WERI-Rb-1 (cell line): ENCODE measurements at places on chromosomes 2 and 18.

DNA sequence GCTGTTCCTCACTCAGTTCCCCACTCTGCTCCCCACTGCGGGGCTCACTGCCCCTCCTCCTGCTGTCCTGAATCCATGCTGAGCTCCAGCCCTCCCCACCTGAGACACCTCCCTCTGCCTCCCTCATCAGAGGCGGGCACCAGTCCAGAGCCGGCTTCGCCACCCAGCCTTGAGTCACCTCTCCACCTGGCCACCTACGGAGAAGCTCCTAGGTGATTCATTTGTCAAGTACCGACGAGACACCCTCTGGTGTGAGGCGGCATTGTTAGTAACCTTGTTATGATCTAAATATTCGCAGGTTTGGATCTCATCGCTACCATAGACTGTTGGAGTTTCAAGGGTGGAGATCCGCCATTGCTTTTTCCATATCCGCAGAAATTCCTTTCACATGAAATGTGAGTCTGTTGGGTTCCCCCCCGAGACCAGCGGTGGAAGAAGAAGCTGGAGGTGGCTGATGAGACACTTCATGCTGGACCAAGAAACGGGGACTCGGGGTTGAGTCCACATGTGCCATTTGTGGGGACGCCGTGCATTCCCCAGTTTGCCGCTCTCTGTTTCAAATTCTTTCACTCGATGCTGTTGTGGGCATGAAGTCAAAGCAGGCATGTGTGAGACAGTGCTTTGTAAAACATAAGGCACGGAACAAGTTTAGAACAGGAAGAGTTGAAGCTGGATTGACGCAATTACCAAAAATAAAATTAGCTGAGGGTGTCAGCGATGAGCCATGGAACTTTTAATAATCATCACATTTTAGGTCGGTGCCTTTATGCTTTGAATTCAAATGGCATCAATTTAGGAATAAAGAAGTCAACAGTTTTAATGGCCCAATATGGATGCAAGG, 259.8 kb upstream of the HDAC4 start:
- DNase-seq, result no peak

GRCh38 chr2:227480528-227480927, 8.6 kb downstream of the AGFG1 start:
- DNase-seq, result no peak

DNA sequence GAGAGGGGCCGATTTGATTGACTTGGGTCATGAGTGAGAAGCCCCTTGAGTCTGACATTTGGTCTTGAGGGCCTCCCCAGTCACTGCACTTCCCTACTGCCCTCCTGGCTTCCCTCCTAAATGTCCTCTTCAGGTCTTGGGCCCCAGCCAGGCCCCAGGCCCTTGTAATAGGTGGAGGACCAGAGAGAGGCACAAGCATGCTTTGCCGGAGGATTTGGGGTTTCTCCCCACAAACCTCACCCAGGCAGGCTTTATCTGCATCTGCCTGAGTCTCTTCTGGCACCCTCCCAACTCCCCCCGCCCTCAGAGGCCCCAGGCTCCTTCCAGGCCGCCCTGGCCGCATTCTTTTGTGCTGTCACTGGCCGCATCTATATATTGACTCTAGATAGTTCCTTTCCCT, 270.7 kb downstream of the HAUS1 start:
- DNase-seq, result no peak

- no peak for DNase-seq
These were observed 57.5 kb upstream of the TMEM178A start for GRCh38 chr2:39608263-39608575.

GRCh38 chr2:3040496-3041140, 337.0 kb downstream of the EIPR1 start:
- DNase-seq, result no peak

GRCh38 chr18:65768120-65768778, 17.4 kb downstream of the CDH7 start:
- DNase-seq, result no peak

DNA sequence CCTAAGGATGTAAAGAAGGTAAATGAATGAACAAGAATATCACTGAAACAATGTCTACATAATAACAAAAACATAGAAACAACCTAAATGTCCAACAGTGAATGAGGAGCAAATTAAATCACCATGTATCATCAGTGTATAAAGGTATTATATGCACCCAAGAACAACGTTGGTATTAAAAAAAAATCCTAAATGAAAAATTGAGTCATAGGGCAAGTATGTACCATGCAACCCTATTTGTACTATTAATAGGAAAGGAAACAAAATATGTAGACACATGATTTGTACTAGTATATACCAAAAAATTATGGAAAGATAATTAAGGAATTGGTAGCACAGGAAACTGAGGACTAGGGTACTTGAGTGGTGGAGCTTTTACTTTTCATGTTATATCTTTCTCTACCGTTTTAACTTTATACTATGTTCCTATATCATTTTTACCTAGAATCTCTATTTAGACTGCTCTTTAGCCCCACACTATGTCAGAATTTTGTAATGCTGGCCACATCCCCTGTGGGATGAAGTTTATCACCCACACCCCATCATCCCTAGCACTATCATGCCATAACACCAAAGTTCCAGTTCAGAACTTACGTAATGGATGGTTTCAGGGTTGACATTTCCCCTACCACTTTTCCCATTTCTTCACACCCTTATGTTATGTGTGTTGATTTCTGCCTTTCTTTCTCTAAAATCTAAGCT, 25.6 kb downstream of the IKZF2 start:
- DNase-seq, result no peak

GRCh38 chr2:9992427-9993187, 41.1 kb downstream of the GRHL1 start:
- no peak for DNase-seq

DNA sequence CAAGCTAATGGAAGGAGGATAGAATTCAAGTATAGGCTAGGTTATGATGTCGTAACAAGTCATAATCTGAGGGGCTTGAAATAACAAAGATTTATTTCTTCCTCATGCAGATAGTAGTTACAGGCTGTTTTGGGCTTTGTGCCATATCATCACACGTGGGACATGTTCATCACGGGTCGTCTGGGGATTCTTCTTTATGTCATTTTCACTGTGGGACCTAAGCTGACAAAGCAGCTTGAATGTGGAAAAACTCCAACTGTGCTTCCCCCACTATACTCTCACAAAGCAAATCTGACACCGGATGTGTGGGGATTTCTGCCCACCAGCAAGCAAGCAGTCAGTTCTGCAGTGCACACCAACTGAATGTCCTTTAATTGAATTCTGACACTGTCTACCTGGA, 124.8 kb downstream of the LTBP1 start:
- no peak for DNase-seq

- peak; percentile 36 for DNase-seq
These were observed 25.9 kb downstream of the HS1BP3 start for GRCh38 chr2:20624884-20625485.

GRCh38 chr2:235170536-235171521, 219.0 kb downstream of the SH3BP4 start:
- DNase-seq, result peak; percentile 29

DNA sequence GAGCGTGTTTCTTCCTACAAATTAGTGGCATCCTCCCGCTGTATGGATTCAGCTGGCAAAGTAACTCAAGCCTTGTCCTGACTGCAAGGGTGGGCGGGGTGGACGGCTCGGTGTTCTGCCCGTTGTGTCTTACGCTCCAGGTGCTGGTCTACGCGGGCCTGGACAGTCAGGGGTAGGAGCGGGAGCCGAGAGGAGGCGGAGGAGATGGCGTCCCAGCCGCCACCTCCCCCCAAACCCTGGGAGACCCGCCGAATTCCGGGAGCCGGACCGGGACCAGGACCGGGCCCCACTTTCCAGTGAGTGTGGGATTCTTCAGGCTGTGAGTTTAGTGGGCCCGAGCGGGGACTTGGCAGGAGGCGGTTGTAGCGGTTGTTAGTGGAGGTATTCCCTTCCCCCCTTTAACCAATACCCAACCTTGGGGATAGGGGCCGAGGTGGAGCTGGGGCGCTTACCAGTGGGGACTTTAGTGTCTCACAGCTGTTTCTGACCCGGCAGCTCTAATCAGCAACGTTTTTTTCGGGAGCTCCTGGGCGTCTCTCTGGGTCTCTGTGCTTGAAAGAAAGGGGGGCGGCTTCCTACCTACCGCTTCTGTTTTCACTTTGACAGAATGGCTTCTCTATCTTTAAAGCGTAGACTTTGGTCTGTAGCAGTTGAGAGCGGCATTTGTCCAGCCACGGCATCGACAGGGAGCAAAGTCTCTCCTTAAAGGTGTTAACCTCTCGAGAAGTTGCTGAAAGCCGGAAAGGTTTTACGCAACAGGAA, at the start of the genes PEX13 and PUS10:
TSS of gene PEX13 (plus strand) at position 165 of the 762 bp plus-strand sequence. CDS start at position 205, 40 bp downstream.
TSS of gene PUS10 (minus strand) at position 700 of the 762 bp plus-strand sequence. CDS start 6,365 bp downstream, outside the sequence.
- DNase-seq, result peak; percentile 91

DNA sequence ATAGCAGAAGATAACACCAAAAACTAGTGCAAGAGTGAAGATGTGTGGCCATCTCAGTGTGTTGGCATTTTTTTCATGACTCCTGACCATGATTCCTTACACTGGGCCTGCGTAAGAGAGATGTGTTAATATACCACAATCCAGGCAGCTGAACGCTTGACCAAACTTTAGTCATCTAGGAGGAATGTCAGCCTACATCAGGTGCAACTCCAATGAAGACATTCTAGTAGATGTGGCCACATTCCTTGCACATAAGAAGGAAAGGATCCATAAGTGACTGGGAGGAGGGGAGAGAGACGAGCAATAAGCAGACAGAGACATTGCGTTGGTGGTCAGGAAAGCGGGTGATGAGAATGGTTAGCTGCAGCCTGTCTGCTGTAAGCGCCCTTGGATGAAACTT, 42.6 kb downstream of the CYRIA start:
- no peak for DNase-seq

DNA sequence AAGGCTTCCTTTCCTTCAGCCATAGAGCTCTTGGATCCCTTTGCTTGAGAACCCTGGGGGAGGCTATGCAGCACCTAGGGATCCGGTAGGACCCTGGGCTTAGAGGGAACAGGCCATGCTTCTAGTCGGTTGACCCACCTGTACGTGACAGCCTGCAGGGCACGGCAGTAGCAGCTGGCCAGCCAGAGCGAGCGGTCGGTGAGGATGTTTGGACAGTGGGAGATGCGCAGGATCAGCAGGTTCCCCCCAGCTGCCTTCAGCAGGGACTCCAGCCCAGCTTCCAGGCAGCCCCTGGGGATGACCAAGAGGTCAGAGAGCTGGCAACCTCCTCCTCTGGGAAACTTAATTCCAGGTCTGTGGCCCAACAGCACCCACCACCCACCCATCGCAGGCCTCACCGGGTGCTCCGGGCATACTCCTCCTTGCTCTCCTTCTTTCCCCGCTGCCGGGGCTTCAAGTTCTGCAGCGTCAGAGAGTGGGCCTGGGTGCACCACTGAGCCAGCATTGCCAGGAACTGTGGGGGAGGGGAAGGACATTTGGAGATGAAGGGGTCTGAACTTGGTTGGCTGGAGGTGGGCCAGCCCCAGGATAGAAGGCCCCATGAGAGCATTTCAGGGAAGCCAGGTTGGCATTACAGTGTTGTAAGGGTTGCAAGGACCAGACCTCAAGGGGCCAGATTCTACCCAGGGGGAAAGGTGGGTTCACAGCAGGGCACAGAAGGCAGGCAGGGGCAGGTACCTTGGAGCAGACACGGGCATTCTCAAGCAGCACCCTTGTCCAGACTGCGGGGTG, 20.5 kb downstream of the FBXO41 start:
- DNase-seq, result no peak

DNA sequence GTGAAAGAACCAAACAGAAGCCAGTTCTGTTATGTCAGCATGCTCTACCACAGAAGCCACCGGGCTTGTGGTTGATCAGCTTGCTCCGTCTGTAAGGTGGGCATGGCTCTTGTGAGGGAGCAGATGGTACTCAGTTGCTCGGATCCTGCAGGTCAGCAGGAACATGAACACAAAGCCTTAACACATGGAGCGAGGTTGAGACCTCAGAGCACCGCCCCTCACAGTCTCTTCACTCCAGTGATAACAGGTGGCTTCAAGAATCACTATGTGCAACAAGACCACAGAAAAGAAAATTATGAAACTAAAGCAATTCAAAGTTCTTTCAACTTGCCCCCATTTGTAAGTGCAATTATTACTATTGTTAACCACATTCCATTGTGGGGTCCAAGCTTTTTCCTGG, 72.1 kb downstream of the OSBPL6 start:
- peak; percentile 71 for DNase-seq

DNA sequence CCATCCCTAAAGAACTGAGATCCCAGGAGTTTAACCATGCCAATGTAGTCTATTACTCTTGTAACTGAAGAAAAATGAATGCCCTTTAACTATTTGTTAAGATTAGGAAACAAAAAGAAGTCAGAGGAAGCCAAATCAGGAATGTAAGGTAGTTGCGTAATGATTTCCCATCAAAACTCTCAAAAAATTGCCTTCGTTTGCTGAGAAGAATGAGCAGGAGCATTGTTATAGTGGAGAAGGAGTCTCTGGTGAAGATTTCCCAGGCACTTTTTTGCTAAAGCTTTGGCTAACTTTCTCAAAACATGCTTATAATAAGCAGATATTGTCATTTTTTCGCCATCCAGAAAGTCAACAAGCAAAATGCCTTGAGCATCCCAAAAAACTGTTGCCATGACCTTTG, 224.0 kb upstream of the SIX2 start:
- DNase-seq, result no peak
